MV-4-11 (cell line): ENCODE measurements at places on chromosomes 16 and 17.

DNA sequence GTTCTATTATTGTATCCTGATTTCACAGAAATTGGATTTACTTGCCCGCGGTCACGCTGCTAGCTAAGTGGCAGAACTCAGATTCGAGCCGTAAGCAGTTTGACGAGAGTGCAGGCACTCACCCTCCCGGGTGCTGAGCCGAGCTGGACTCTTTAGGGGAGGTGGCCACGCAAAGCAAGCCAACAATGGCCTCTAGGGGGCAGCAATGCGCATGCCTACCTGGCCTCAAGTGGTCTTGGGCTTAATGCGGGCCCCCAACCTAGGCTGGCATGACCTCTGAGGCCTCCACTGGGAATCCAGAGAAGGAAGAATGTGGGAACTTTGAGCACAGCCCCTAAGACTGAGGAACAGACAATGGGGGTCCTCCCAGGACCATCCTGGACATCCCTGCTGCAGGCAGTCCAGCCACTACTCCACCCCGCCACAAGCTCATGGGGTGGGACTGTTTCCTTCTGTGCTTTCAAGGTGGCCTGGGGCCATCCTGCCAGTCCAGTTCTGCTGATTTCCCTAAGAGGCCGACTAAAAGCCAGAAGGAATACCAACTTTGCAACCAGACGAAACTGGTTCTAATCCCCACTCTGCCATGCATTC, 276.5 kb downstream of the XYLT1 start:
- DNase-seq: no peak

DNA sequence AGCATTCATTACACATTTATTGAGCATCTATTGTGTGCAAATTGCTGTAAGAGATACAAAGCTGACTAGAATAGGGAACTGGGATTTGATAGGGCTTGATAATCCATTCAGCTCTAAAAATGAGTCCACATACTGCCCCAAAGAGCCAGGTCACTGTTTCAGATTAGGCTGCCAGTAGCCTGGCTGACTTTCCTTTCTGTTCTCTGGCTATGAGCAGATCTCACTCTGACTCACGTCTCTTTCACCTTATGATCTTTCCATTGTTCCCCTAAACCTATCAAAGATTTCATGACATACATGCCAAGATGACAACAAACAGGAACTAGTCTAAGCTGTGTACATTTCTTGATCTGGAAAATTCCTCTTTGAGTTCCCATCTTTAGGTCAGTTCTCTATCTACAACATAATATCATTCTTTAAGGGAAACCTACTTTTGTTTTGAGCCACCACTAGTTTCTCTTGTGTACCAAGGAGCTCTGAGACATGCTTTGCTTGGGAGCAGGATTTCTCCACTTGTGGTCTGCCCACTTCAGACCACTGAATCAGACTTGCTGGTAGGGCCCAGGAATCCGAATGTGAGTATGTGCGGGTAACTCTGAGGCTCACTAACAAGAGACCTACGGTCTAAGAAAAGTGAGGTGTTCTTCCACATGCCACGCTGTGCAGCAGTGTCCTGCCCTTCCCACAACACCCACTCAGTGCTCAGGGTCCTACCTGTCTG, 40.9 kb upstream of the ICAM2 start:
- DNase-seq: peak; percentile 35

DNA sequence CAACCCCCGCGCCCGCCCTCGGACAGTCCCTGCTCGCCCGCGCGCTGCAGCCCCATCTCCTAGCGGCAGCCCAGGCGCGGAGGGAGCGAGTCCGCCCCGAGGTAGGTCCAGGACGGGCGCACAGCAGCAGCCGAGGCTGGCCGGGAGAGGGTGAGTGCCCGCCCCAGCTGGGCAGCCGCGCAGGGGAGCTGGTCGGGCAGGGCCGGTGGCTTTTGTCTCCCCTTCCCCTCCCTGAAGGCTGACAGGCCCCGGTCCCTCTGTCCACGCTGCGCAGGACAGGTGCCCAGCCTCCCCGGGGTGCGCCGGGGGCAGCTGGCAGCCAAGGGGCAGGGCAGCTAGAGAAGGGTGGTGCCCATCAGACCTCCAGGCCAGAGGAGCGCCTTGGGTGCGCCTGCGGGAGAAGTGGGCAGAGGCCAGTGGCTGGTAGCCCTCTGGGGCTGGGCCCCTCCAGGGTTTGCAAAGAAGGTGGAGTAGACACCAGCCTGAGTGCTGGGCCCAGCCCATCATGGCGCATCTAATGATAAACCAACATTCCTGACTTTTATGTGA, 278 bp downstream of the ITGB4 start:
- no peak for DNase-seq

DNA sequence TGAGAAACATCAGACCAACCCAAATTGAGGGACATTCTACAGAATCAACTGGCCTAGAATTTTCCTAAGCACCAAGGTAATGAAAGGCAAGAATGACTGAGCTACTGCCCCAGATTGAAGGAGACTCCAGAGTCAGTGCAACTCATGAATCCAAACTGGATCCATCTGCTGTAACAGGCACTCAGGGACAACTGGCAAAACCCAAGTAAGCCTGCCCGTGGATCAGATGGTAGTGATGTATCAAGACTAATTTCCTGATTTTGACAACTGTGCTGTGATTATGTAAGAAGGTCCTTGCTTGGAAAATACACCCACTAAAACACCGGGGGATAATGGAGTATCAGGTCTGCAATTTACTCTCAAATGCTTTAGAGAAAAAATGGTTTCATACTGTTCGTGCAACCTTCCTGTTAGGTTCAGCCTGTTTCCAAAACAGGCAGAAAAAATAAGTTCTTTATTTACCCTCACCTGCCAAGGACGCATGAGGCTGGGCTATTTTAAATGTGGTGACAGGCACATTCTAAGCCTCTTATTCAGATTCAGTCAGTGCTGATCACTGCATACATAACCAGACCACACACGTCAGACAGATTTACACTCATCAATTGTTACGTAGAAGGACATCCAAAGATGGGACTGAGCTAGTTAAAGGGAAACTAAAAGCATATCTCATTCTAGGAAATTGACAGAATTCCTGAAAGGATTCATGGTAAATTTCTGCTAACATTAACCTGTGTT, 7.0 kb downstream of the MBTPS1 start:
- peak; percentile 16 for DNase-seq

- DNase-seq: no peak
Observed at GRCh38 chr17:263271-263670, 81.8 kb upstream of the DOC2B start.

- no peak for DNase-seq
Observed at GRCh38 chr16:29854520-29855100, 8.4 kb downstream of the CDIPT start.

GRCh38 chr17:57158325-57158724, 73.3 kb downstream of the AKAP1 start:
- no peak for DNase-seq

GRCh38 chr17:38498353-38498752, 70.1 kb downstream of the ARHGAP23 start:
- DNase-seq: no peak

- peak; percentile 53 for DNase-seq
Observed at GRCh38 chr16:8819411-8820034, 21.9 kb downstream of the PMM2 start.

GRCh38 chr17:63837962-63838600, 4.4 kb downstream of the SMARCD2 start:
- no peak for DNase-seq

- no peak for DNase-seq
Observed at GRCh38 chr16:88415713-88416323, 33.1 kb downstream of the ZNF469 start.

DNA sequence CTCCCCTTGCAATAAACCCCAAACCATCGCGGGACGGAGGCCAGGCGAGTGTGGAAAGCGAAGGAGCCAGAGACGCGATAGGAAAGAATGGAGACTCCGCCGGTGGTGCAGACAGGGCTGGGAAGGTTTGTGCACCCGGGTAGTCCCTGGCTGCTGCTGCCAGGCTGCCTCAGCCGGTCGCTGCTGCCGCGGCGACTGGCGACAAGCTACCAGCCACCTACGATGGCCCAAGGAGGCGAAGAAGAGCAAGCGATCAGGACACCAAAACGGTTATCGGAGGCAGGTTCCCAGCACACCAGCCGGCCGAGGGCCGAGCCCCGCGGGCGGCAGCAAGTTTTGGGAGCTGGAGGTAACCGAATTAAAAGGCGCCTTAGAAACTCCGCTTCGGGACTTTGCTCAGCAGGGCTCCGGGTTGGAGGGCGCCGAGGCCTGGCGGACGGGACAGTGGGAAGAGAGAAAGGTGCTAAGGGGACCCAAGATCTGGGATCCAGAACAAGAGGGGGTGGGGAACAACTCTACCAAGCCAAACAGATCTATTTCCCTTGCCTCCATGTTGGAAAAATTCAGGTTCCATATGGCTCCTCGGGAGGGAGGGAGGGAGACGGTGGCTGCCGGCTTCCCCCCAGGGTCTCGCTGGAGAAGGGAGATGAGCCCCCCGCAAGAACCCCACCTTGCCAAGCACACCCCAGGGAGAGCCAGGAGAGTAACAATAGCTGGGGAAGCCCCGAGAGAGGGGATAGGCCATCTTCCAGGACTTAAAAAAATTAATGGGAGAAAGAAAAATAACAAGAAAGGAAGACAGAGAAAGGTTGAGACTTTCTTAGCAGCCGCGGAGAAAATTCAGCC, 9.7 kb upstream of the HOXB2 start:
- DNase-seq: no peak

GRCh38 chr17:48192321-48192731, 84.8 kb downstream of the SNX11 start:
- no peak for DNase-seq

GRCh38 chr16:85157813-85158742, 45.8 kb upstream of the CIBAR2 start:
- DNase-seq: peak; percentile 37

DNA sequence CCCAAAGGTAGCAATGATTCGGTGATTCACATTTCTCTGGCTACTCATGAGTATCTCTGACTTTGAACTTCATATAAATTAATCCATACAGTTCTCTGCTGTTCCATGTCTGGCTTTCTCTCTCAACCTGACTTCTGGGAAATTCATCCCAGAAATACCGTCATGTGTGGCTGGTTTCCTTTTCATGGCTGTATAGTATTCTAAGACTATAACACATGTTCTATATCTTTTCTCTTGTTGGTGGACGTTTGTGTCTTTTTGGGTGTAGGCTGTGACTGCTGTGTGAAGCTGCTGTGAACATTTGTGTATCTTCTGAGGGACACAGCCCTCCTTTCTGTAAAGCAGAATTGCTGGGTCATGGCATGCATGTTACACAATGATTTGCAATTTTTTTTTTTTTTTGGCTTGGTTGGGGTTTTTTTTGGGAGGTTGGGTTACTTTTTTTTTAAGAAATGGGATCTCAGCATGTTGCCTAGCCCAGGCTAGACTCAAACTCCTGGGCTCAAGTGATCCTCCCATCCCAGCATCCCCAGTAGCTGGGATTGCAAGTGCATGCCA, 6.3 kb downstream of the TTYH2 start:
- DNase-seq: peak; percentile 13

DNA sequence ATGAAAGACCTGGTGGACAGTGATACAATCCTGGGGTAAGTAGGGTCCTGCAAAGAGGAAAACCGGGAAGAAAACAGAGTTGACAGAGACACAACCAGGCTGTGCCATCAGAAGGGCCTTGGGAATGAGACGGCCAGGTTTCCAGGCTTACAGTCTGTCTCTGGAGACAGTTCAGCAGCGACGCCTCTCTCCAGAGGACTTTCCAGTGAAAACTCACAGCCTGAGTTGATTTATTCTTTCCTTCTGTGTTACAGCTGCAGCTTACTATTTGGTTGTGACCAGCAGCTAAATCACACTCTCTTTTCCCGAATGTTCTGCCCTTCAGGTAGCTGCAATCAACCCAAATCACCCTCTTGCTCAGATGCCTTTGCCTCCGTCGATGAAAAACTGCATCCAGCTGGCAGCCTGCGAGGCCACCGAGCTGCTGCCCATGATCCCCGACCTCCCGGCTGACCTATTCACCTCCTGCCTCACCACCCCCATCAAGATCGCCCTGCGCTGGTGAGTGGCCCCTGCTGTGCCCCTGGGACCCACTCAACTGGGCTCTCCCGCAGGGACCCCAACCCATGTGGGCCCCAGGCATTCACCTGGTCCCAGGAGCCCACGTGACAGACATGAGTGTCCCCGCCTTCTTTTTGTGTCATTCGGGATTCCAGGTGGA, 209.2 kb downstream of the RPTOR start:
- DNase-seq: no peak

DNA sequence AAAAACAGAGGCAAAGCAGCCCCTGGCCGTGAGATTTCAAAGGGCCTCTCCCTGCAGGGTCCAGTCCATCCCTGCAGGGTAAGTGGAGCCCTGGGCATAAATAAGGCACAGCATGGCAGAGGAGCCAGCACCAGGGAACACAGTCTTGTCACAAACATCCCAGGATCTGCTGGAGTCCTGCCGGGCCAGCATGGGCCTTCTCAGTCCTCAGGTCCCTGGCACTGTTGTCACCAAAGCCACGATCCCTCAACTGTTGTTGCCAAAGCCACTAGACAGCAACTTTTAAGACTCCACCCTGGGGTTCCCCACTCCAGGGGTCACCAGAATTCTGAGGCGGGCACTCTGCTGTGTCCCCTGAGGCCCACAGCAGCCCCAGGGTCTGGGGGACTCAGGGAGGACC, 47.8 kb upstream of the BAHCC1 start:
- no peak for DNase-seq
